Stimulated activated CD4-positive, alpha-beta T cell treated with anti-CD3 and anti-CD28 coated beads, Interleukin-12 subunit alpha, Interleukin-12 subunit beta, amount 100 ng/mL, for 24 hours (primary cell): ENCODE measurements at places on chromosomes 5 and 9.

- DNase-seq: no peak
These were observed 71.3 kb upstream of the OTULINL start for GRCh38 chr5:14510156-14510734.

DNA sequence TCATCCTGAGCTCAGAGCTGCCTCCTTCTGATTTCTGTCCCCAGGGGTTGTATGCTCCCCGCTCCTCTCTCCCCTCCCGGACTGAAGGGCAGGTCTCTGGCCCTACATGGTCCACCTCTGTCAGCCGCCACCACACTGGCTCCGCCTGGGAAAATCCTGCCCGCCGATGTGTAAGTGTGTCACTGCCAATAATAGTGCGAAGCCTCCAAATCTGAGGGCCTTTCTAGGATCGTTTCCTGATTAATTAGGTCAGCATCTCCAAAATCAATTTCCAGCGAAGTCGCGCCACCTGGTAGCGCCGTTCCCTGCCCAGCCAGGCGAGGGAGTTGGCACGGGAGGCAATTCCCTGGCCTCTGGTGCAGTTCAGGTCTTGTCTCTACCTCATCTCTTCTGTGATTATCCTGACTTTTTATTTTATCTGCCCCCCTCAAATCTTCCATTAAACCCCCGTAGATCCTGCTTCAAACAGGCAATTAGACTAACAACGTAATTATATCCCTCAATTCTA, 73.5 kb downstream of the ZNF618 start:
- DNase-seq: no peak

- DNase-seq: no peak
These were observed 116.7 kb upstream of the SLIT3 start for GRCh38 chr5:169417676-169418075.

- no peak for DNase-seq
These were observed 33.4 kb downstream of the TJP2 start for GRCh38 chr9:69207503-69207902.

DNA sequence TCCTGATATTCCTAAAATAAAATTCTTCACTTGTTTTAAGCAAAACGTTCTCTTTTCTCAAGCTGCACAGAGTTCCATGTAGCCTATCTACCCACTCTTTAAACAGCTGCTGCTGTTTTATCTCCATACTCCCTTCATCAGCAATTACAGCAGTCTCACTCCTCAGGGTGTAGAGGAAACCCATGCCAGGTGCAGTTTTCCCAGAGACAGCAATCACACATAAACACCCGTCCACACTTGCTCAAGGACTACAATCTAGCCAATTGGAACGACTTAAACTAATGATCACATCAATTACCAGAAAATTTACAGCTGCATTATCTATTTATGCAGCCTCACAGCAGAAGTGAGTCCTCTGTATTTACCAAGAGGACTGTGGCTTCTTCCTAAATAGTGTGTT, 141.7 kb downstream of the HTR1A start:
- no peak for DNase-seq

DNA sequence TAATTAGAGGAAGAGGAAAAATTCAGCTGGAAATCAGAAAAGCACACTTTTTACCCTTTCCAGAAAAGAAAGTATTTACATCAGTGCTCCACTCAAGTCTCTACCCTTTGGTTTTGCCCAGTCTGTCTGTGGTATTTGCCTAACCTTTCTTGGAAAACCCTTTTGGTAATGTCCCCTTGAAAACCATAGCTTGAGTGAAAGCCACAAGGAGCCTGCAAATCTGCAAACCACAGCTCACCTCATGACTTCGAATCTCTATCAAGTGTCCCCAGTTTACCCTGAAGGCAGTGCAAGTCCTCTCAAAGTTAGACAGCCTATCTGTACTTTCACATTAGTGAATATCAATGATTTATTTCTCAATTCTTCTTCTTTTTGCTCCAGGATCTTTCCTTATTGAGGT, 162.1 kb upstream of the TSLP start:
- no peak for DNase-seq

DNA sequence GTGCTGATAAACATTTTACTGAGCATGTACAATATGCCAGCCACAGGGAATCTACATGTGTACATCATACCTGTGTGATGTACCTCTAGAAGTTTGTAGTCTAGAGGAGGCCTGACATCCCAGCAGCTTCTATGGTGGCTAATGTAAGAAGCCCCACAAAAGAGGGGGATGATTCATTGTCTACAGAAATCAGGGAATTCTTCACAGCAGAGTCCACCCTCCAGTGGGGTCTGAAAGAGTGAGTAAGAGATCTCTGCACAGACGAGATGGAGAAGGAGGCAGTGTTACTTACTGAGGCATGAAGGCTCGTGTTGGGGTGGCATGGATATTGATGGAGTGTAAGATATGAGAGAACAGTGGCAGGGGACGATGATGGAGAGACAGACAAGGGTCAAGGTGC, 103.0 kb downstream of the NTRK2 start:
- DNase-seq: no peak

DNA sequence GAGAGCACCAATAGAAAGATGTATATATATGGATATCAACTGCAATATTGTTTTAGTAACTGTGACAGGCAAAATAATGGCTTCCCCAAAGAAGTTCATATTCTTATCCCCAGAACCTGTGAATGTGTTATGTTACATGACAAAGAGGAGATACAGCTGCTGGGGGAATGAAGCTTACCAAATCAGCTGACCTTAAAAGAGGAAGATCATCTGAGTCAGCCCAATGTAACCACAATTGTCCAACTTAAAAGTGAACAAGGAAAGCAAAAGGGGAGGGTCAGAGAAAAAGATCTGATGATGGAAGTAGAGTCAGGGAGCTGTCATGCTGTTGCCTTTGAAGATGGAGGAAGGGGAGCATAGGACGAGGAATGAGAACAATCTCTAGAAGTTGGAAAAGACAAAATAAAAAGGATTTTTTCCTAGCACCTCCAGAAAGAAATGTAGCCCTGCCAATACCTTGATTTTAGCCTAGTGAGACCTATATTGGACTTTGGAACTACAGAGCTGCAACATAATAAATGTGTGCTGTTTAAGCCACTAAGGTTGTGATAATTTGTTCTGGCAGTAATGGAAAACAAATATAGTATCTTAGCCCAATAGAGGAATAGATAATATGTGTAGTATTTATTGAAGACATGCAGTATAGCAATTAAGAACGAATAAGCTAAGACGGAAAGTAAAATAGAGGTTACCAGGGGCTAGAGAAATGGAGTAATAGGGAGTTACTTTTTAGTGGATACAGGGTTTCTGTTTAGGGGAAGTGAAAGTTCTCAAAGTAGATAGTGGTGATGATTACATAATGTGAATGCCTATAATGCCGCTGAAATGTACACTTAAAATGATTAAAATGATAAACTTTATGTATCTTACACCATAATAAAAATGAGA, 115.9 kb downstream of the PIK3R1 start:
- DNase-seq: no peak

DNA sequence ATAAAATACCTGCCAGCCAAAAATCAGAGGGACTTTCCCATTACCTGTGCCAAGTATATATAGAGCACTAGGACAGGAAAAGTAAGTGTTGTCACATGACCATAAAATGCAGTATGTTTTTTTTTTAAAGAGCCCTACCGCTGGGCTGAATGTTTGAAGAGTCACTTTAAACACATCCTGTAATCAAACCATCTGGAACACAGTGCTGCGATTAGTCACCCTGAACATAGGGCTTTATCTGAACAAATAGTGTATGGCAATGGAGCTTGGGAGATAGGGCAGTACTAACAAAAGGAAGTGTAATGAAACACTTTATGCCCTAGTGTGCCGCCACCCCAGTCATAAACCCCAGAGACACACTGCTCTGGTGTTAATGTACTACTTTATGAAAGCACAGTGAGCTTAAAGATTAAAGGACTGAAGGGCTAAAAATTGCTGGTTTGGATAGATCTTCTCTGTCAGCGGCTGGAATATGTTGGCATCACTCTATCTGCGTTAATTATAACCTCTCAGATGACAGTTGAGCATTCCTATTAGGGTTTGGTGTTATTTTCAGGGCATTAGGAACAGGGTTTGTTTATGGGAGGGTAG, 90.4 kb downstream of the ZNF608 start:
- DNase-seq: no peak

GRCh38 chr9:11618241-11618805, 1005.5 kb upstream of the PTPRD start:
- no peak for DNase-seq

GRCh38 chr9:131650254-131650653, 89.6 kb downstream of the RAPGEF1 start:
- no peak for DNase-seq

DNA sequence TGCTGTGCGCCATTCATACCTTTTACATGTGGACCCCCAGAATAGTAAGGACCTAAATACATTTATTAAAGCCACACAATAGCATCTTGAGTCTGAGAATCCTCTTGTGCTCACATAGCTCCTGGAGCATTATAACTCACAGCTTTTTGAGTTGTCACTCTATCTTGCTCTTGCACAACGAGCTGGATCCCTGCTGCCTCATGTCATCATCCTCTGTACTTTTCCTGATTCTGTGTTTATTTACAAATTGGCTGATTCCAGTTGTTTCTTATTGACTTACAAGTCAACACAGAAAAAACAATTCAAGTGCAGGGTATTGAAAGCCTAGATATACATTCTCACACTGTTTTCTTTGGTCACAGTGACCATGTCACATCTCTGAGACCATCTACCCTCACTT, 112.9 kb downstream of the SLC1A3 start:
- no peak for DNase-seq

DNA sequence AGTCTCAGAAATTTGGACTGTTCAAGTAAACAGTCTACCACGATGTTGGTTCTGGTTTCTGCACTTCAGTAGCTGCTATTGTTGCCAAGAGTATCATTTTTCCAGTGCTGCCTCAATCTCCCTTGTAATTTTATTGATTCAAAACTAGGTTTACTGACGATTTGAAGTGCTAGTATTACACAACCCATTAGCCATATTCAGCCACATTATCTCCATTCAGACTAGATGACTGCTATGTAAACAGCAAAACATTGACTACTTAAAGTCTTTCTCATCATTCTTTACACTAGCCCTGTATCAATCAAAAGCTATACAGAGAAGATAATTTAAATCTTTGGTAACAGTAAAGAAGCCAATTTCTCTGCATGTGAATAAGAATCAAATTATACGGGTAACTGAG, 102.0 kb upstream of the TSLP start:
- no peak for DNase-seq

DNA sequence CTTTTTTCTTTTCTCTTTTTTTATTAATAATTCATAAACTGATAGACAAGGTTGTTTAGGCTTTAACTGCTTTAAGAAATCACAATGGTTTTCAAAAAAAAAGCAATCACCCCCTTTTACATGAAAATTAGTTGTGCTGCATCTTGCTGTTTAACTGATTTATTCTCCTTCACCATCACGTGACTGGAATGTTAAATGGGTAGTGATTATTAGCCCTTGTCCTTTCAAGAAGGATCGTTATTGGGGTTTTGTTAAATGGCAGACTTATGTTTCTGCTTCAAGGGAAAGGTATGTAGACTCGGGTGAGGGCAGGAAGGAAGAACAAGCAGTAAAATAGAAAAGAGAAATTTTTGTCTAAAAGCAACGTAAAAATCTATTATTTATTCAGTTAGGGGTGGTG, 175.6 kb upstream of the TLE4 start:
- DNase-seq: no peak

DNA sequence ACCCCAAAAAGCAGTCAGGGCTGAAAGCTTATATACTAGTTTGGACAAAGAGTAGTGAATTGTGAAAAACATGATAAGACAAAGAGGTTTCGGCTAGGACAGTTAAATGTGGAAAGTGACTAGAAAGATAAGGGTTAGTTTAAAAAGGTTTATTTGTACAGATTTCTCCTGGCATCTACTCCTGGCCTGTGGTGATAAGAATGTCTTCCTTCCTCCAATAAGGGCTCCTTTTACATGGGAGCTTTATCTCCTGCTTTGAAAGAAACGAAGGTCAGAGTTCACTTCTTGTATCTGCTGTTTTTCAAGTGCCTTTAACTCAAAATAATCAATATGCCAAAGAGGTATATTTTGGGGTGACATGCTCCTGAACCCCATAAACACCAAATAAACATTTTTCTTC, 776.1 kb upstream of the COX7C start:
- DNase-seq: no peak

GRCh38 chr9:137556069-137556838, 4.6 kb downstream of the MRPL41 start:
- DNase-seq: no peak

GRCh38 chr9:134052491-134052890, 15.3 kb downstream of the BRD3 start:
- no peak for DNase-seq

DNA sequence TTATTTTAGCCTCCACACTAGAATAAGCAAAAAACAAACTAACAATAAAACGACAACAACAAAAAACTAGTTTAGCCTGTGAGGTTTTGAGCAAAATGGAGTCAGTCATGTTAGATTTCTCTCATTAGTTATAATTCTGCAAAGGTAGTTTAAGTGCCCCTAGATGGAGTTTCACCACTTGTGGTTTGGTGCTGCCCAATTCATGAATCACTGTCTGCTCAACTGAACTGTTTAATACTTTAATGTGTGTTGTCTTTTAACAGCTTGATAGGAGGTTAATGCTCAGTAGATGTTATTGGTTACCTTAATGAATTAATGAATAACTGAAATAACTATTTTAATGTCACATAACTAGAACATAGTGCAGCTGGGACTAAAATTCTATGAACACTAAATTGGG, 3.5 kb upstream of the PLAA start:
- no peak for DNase-seq

- DNase-seq: no peak
These were observed 52.6 kb upstream of the GARNL3 start for GRCh38 chr9:127211983-127212382.

DNA sequence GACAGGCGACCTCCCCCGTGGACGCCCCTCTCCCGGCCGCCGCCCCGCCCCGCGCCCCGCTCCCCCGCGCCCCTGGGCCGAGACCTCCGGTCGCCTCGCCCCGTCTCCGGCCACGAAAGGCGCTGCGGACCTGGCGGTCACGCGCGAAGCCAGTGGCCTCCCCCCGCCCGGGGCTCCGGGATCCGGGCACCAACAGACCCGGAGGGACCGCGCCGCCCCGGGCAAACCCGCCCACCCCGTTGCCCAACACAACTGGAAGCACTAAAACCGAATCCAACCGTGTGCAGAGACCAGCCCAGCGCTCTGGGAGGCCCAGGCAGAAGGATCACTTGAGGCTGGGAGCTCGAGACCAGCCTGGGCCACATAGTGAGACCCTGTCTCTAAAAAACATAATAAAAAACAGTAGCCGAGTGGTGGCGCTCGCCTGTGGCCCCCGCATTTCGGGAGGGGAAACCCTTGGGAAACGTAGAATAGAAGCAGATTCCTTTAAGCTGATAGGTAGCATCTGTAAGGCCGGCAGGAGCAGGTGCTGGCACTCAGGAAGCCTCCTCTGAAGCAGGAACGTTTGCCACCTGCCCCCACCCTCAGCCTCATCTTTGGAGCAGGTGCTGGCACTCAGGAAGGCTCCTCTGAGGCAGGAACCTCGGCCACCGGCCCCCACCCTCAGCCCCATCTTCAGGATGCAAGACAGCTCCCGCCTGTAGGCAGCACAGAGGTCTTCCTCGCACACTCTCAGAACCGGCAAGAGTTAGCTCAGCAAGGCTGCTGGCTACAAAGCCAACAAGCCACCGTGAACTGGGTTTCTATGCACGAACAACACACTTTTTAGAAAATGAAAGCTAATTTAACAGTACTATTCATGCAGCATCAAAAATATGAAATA, 4.6 kb upstream of the SLC9A3 start:
- no peak for DNase-seq
